ENCODE measurements at places on chromosomes 4 and X.

GRCh38 chr4:175542786-175543185, 269.3 kb downstream of the GPM6A start:
- no peak for DNase-seq

DNA sequence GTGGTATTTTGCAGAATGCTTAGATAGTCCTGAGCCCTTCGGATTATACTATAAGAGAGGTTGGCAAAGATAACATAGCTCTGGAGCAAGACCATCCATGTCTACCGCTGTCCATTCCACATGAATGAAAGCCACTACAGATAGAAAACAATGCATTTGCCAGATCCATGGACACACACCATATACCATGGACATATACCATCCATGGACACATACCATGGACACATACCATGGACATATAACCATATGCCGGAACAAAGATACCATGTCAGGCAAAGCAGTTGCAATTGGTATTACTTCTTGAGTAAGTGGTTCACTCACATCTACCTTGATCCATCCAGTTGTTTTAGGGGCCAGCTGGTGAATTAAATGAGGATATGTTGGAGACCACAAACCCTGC, 53.2 kb upstream of the ATP6AP2 start:
- no peak for DNase-seq

DNA sequence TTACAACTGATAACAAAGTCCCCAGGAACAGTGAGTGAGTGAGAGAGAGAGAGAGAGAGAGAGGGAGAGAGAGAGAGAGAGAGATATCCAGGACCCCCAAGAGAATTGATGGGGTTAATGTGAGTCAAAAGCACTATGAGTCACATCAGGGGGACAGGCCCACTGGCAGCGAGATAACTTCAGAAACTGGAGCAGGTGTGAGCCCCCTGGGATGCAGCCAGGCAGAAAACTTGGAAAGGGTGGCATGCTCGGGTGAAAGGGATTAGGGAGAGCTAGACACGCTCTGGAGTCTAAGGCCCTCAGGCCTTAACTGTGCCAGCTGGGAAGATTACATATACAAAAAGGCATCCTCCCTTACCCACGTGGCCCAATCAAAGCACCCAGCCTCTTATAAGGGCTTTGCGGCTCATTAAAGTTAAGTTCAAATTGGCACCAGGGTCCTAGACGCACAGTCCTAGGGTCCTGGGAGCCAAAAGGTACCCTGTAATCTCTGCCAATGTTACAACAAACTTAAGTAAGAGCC, 841 bp downstream of the ACOT9 start:
- no peak for DNase-seq

GRCh38 chr4:18052158-18052557, 30.6 kb upstream of the LCORL start:
- no peak for DNase-seq

DNA sequence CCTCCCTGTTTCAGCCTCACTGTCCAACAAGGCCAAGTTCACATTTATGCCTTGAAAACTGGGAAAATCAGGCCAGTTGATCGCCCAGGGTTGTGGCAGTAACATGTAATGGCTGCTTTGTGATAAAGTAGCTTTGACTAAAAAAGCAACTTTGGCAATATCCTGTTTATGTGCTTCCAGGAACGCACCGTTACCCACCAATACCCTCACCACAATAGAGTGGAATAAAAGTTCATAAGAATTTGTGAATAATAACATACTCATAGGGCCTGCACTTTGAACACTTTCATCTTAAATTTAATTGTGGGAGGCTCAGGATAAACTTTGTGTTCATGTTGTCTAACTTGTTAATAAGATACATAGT, 80.7 kb upstream of the MAML3 start:
- no peak for DNase-seq
